ENCODE measurements at places on chromosomes 1 and 21.

DNA sequence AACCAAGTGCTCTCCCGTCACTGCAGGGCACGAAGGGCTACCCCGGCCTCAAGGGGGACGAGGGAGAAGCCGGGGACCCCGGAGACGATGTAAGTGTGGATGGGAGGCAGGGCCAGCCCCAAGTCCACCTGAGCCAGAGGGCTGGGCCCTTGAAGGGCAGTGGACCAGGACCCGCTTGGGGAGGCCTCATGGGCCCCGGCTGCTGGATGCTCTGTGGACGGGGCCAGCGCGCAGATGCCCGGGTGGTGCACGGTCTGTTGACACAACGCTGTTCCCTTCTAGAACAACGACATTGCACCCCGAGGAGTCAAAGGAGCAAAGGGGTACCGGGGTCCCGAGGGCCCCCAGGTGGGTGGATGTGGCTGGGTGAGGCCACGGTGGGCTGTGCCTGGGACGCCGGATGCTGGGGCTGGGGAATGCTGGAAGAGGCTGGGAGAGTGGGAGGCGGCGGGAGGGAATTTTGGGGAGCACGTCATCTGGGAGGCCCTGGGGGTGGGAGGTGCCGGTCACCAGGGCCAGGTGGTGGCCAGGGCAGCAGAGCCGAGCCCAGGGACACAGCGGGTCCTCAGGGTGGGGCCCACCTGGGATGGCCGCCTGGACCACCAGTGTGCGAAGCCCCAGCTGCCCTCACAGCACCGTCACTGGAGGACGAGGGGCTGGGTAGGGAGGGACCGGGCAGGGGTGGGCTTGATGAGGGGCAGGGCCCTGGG lies 17.5 kb downstream of the COL6A1 start:
- DNase-seq = peak; percentile 59

- no peak for DNase-seq
These were observed 2.1 kb downstream of the ADAMTS4 start for GRCh38 chr1:161196521-161197451.

GRCh38 chr1:224736619-224737352 lies 120.7 kb downstream of the CNIH3 start:
- no peak for DNase-seq

- DNase-seq = no peak
These were observed 24.5 kb downstream of the CNIH3 start for GRCh38 chr1:224640587-224640986.

- DNase-seq = peak; percentile 77
These were observed 126.0 kb downstream of the NR5A2 start for GRCh38 chr1:200153277-200154055.

DNA sequence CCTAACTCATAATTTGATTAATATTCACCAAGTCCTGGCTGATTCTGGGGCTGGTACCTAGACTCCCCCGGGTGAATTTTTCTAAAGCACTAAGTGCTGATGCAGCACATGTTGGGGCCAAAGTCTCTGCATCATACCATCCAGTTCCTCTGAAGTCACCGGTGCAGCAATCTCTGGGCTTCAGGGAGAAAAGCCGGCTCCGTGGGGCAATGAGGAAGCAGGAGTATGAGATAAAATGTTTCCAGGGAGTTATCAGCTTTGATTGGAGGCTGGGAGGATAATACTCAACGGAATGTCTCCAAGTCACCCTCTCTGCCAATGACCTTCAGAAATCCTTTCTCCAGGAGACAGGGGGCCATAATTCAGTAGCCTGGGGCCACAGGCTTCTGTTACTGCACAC lies 1.2 kb downstream of the FCAMR start:
- no peak for DNase-seq

- DNase-seq = no peak
These were observed 305.9 kb downstream of the BARHL2 start for GRCh38 chr1:90411185-90411584.

DNA sequence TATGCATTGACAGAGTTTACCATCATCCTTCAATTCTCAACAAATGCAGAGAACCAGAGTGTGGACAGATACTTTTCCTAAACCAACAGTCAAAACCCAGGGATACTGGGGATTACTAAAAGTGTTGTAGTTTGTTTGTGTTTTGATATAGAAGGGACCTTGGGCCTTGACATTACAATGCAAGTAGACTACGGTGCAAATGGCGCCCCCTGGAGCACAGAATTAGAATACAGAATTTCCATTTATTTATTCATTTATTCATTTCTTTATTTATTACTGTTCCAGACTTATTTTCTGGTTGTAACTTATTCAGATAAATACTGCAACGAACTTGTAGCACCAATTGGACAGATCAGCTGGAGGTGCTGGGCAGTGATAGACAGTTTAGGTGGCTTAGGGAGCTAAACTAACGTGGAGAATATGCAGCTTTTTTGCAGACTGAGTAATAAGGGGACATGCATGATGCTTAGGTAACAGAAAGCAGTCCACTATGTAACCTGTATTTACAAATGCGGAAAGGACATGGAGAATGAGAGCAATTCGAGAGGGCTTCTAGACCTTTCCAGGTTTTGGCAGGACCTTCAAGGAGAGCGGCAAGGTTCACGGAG lies 42.6 kb downstream of the KIRREL1 start:
- no peak for DNase-seq

- no peak for DNase-seq
These were observed 489.7 kb downstream of the NPHP4 start for GRCh38 chr1:5502311-5503194.

DNA sequence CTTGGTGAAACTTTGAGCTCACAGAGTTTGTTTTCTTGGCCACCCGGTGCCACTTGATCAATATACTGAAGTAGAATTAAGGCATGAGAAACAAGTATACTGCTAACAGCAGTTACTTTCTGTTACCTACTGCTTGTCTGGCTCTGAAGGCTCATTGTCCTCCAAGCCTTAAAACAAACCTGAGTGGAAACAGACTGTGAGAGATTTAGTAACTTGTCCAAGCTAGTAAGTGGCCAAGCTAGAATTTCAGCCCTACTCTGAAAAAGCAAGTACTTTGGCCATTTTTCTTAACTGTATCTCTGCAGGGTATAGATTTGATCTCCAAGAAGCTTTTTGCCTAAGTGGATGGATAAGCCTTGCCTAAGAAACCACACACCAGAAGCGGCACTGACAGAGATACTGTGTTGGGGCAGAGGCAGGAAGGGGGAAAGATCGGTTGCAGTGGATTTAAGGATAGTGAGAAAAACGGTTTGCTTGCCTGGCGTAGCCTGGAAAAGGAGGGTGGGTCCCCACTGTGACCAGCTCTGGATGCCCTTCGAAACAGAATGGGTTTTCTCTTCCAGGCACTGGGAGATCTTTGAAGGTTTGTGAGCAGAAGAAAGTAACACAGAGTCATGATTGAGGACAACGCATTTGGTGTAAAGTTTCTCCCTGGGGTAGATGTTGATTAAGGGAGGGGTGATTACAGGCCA lies 2.1 kb upstream of the MACO1 start:
- no peak for DNase-seq

DNA sequence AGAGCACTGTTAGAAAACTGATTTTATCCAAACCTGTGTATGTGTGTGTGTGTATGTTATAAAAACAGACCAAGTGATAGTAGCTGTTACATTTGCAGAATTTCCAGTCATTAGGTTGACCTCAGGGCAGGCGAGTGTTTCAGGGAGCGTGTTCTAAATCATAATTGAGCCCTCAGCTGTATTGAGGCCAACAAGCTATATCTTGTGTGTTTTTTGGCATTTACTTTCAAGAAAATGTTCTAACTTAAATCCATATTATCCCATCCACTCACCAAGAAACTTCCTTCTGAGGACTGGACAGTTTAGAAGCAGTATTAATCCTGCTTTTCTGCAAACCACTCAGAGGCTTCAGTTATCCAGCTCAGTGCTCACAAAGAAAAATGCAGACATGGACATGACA lies 12.0 kb downstream of the DDAH1 start:
- no peak for DNase-seq

GRCh38 chr1:232012773-232013386 lies 386.3 kb downstream of the DISC1 start:
- DNase-seq = no peak

DNA sequence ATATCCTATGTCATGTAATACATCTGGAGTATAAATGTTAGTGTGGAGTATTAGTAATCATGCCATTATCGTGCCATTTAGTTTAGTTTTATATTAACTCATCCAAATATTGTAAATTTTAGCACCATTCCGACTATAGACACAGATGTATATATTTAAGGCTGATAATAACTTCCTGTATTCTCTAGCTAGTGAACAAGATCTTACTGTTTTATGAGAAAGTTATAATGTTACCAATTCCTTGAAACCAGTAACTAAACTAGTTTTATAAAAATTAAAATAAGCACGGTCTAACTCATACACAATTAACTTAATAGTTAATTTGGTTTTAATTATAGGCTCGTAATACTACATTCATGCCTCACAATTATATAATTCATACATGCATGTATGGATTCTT lies 808.6 kb downstream of the USP25 start:
- DNase-seq = no peak

- DNase-seq = no peak
These were observed 61.6 kb downstream of the ZBTB18 start for GRCh38 chr1:244112636-244113035.

DNA sequence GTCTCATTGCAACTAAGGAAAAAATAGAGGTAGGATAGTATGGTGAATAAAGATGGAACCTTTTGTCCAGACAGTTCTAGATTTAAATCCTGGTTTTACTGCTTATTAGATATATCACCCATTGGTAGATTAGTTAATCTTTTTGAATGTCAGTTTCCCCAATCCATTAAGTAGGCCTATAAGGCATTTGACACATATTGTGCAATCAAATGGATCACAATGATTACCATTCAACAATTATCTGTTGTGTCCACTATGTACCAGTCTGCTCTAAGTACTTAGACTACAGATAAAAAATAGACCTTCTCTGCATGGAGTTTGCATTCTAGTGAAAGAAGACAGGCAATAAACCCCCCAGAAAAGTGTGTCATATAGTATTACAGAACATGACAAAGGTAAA lies 6.0 kb upstream of the PALMD start:
- no peak for DNase-seq

DNA sequence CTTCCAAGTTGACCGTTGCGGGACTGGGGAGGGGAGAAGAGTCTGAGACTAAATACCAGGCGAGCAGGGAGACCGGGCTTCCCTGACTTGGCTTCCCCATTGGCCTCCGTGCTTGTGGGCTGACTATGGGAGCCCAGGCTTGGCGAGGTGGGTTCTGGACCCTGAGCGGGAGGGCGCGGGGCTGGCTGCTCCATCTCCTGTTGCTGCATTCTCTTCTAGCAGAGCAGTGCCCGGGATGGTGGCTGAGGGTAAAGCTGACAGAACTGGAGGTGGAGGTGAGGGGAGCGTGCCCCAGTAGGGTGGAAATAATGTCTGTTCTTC lies 689 bp downstream of the LGR6 start:
- no peak for DNase-seq

GRCh38 chr1:171196351-171196750 lies 11.3 kb downstream of the FMO2 start:
- DNase-seq = no peak

DNA sequence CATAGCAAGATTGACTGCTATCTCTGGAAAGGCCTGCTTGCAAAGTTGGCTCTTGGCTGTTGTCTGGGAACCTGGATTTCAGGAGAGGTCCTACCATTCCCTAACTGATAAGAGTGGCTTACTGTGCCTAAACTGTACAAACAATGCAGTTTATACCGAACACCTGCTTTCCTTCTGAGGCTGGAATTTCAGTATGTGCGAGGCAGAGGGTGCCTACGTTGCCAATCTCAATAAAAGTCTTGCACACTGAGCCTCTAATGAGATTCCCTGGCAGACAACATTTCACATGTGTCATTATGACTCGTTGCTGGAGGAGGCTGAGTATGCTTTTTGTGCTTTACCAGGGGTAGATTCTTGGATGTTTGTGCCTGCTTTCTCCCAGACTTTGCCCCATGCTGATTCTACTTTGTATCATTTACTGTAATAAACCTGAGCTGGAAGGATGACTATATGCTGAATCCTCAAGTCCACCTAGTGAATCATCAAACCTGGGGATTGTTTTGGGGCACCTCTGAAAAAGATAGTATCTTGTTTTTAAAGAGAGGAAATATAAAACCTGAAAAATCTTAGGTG lies 58.9 kb upstream of the GNG4 start:
- DNase-seq = no peak

GRCh38 chr1:51044834-51045233 lies 57.2 kb upstream of the C1orf185 start:
- no peak for DNase-seq

- no peak for DNase-seq
These were observed 49.8 kb downstream of the BCAR3 start for GRCh38 chr1:93631626-93632365.

- no peak for DNase-seq
These were observed 61.6 kb upstream of the PRDX6 start for GRCh38 chr1:173415490-173415889.

DNA sequence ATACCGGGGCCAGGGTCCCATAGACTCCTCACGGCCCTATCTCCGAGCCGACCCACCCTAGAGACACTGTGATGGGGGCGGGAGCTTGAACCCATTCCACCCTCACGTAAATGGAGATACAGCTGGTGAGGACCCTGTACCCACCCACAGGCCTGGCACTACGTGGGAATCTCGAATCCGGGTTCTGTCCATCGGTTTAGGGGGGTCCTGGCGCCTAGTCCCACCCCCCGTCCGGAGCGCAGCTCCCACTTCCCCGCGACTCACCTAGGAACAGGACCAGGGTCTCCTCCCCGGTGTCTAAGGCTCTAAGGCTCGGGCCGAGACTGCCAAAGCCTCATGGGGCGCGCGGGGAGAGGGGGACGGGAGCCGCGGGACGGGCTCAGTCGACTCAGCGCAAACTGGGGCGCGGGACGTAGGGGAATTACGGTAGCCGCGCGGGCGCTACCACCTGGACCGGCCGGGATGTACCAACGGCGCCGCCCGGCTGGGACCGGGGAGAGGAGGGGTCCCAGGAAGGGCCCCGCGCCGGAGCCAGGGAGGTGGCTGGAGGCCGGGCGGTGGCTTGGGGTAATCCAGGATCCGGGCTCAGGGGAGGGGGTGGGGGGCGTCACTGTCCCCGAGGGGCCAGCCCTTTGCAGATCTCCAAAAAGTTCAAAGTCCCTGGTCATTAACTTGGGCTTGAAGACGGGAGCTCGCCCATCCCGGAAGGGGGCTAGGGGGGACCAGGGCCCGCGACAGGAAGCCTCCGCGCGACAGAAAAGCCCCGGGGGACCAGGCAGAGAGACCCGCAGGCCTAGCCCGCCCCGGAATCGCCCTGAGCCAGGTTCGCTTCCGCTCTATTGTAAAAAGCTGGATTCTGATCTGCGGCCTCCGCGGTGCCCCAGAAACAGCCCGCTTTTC lies 1.0 kb downstream of the PLEKHG5 start:
- peak; percentile 84 for DNase-seq

GRCh38 chr1:184031409-184032107 lies 6.0 kb downstream of the COLGALT2 start:
- no peak for DNase-seq

Data from activated effector memory CD4-positive, alpha-beta T cell treated with anti-CD3 and anti-CD28 coated beads, Interleukin-2, amount 50 U/mL, for 16 hours (primary cell).